CD4-positive, alpha-beta T cell treated with Interleukin-4 for 4 hours (primary cell): ENCODE measurements at places on chromosomes 2 and 18.

GRCh38 chr2:156196031-156196430 is 136.5 kb downstream of the NR4A2 start:
- DNase-seq, result no peak

GRCh38 chr2:8049851-8050571 is 631.8 kb upstream of the ID2 start:
- no peak for DNase-seq

DNA sequence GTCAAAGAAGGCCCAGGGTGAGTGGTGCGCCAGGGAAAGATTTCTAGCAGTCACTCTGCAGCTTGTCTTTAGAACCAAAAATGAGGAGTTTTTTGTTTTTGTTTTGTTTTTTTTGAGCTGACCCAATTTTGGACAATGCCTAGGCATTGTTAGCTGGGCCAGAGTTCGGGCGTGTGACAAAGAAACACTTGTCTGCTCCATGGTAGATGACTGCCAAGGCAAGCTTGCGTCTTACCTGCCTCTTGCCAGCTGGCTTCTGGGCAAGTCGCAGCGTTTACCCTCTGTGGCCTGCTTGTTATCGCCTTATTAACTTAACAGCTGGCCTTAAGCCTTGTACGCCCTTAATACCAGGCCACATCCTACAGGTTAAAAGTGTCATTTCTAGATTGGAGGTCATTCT is 114.3 kb downstream of the GALNT1 start:
- no peak for DNase-seq

- no peak for DNase-seq
Measured at GRCh38 chr2:16663121-16663905, 2.3 kb downstream of the CYRIA start.

DNA sequence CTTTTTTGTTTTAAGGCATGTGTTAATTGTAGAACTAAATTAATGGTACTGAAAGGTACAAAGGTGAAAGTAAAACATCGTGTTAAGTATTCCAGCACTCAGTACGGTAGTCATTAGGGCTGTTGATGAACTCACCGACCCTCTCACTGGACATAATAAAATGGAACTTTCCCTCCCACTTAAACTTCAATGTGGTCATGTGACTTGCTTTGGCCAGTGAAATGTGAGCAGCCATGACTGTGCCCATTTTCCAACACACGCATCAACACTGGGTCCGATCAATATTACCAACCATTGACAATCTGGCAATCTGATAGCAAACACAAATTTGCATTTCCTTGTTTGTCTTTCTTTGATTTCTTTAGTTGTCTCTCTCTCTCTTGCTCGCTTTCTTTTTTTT is 125.1 kb downstream of the SPP2 start:
- no peak for DNase-seq

GRCh38 chr2:241882091-241882625 is 12.6 kb downstream of the RTP5 start:
- no peak for DNase-seq

DNA sequence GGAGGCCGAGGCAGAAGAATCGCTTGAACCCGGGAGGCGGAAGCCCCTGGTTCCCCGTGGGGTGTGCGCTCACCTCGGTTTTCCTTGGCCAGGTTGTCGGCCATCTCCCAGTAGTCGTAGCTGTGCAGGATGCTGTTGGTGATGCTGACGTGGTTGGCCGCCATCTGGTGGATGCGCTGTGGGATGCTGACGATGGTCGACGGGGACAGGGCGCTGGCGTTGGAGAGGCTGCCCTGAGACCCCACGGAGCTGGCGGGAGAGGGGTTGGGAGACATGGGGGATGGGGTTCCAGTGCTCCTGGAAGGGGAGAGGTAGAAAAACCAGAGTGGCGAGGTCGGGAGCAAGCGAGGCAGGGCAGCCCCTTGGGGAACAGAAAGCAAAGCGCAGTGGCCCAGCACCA is 64.4 kb upstream of the REV1 start:
- no peak for DNase-seq

- no peak for DNase-seq
Measured at GRCh38 chr2:55856936-55857335, 66.6 kb downstream of the EFEMP1 start.

GRCh38 chr2:108884619-108885018 is 98.0 kb downstream of the CCDC138 start:
- DNase-seq, result no peak

- DNase-seq, result no peak
Measured at GRCh38 chr2:164479460-164479859, 141.8 kb downstream of the GRB14 start.

DNA sequence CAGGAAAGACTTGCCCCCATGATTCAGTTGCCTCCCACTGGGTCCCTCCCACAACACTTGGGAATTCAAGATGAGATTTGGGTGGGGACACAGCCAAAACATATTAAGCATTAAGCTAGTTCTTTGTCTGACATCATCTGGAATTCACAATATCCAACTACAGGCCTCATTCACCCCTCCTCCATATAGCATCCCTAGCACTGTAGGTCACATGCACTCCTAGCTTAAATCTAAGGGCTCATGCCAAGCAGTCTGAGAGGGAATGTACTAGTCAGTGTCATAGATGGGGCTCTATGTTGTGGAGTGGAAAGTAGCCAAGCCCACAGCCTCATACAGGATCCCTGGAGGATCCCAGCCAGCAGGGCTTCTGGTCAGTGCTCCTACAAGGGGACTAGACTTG is 92.1 kb downstream of the IRS1 start:
- no peak for DNase-seq

DNA sequence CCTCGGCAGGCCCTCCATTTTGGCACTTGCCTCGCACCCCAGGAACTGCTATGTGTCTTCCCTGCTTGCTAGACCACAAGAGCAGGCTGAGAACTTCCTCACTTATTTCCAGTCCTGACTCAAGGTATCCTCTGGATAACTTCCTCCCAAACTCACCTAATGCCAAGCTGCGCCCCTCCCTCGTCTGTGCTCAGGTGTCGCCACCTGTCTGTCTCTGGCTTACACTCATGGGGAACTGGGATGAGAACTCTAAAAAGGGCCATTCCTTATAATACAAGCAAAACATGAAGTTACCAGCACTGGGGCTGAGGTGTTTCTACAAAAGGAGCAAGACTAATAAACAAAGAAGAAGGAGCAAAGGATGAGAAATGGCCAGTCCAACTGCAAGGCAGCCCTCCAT is 191.5 kb upstream of the RMP24 start:
- DNase-seq, result no peak

DNA sequence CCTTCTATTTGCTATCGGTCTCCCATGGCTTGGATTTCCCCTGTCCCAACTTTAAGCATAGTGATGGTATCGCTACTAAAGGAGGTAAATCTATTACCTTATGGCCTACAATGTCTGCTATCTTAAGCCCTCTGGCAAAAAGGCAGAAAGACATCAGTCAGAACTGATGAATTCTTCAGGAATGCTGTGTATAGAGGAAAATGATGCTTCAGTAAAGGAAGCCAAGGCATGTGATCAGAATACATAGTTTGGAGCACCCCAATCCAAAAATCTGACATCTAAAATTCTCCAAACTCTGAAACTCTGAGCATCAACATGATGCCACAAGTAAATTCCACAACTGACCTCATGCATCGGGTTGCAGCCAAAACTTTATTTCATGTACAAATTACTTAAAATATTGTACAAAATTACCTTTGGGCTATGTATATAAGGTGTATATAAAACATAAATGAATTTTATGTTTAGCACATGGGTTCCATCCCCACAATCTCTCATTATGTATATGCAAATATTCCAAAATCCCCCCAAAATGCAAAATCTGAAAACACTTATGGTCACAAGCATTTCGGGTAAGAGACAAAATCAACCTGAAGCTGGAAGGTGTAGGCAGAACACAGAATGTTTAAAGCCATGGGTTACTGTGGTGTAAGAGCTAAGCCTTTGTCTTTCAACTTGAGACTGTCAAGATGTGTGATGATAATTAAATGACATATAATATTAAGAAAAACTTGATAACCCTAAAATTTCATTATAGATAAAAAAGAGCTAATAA is 66.2 kb downstream of the CUL3 start:
- DNase-seq, result no peak

- DNase-seq, result no peak
Measured at GRCh38 chr2:176148751-176149421, 2.5 kb upstream of the HOXD4 start.

DNA sequence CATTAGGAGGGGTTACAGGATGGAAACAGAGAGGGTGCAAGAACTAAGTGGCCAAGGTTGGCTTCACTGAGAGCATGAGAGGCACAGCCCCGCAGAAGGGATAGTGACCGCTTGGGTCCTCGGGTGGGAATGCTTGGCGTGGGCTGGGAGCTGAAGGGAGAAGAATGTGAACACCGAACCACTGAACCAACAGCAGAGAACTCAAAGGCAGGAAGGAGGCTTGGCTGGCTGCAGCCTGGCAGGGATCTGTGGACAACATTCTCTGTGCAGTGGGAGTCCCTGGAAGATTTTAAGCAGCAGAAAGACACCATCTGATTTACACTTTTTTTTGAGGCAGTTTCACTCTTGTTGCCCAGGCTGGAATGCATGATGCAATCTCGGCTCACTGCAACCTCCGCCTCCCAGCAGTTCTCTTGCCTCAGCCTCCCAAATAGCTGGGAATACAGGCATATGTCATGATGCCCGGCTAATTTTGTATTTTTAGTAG is 33.9 kb downstream of the SOWAHC start:
- DNase-seq, result no peak

GRCh38 chr18:79402977-79403722 is 7.4 kb downstream of the NFATC1 start:
- no peak for DNase-seq

GRCh38 chr18:27645929-27646328 is 460.8 kb upstream of the CHST9 start:
- DNase-seq, result no peak

DNA sequence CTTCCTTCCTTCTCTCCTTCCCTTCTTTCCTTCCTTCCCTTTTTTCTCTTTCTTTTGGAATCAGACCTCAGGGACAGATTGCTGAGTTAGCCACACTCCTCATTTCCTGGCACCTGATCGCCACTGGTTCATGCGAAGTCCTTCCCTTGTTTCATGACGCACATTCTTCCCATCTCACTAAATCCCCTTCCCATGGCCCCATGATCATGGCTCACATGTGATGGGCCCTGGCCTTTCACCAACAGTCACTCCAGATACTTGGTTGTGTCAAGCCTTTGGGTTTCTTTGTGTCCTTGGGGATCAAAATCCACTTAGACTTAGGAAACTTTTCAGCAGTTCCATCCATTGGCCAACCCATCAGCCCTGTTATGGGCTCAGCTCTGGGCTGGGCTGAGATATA is 23.8 kb upstream of the ASPRV1 start:
- DNase-seq, result no peak

- peak; percentile 36 for DNase-seq
Measured at GRCh38 chr2:174683392-174683759, 80.9 kb downstream of the CHRNA1 start.

DNA sequence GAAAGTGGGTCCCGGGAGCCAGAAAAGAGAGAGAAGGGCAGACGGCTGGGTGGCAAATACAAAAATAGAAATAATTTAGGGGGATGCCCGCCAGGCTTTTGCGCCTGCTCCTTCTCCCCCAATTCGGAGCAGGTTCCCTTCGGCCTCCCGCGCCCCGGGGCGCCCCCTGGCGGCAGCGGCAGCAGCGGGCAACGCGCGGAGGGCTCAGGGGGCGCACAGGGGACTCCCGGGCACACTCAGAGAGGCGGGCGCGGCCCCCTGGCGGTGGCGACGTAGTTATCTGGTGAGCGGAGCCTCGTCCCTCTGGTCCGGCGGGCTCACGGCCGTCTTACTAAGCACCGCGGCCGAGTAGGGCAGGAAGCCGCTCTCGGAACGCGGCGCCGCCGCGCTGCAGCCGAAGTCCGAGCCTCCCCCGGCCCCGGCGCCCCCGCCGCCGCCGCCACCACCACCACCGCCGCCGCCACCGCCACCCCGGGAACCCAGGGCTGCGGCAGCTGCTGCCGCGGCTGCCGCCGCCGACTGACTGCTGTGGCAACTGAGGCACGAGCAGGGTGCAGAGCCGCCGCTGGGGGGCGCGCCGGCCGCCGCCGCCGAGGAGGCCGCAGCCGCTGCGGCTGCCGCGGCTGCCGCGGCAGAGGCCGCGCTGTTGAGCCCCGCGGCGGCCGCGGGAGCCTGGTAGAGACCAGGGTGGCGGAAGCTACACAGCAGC is 3.8 kb downstream of the EVX2 start:
- no peak for DNase-seq

GRCh38 chr2:48459466-48459865 is 70.5 kb upstream of the STON1 start:
- no peak for DNase-seq

DNA sequence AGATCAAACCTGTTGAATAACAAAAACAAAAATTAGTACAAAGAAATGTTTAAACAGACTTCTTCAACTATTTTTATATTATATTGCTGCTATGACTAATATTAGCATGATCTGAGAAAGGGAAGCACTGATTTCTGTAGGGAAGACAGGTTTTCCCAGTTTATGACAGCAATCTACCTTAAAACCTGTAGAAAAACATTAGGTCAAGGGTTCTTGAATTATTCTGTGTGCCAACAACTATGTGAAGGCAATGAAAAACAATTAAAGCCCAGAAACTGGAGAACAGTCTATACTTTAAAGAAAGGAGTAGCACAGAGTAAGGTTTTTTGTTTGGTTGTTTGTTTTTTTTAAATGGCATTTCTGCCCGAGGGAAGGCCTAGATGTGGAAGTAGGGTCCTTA is 23.3 kb downstream of the PUM2 start:
- DNase-seq, result no peak

DNA sequence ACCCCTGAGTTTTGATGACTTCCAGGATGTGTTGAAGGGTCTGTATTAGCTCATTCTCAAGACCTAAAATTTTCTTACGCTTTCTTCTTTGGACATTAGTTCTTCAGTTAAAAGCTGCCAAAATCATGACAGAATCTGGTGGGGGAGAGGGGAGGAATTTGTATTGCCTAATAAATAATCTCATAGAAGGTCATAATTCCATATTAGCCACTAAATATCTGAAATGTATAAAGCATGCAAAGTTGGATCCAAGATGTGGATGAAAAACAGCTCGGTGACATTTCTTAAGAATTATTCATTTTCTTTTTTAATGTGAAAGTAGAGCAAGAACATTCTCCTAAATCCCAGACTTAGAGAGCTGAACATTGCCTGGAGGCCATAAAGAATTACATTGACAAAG is 120.1 kb downstream of the MMADHC start:
- no peak for DNase-seq

DNA sequence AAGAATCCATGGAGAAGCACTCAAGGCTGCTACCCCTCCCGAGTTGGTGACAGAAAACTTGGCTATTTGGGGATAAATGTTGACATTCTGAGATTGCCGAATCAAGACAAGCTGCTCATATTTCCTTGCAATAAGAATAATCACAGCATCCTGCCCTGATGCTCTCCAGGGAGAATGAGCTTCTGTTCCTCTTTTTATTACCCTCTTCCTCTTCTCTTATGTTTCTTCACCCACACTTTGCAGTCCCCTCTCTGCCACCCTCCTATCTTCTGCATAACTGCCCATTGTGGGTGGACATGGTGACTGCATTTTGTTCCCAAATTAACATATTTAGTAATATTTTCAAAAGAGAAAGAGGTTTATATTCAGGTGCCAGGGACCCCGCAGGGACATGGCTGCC is 11.9 kb upstream of the MSGN1 start:
- DNase-seq, result no peak
